ENCODE measurements at places on chromosomes 5 and 9.

GRCh38 chr5:172506251-172506650 is 51.9 kb upstream of the SH3PXD2B start:
- DNase-seq = no peak

DNA sequence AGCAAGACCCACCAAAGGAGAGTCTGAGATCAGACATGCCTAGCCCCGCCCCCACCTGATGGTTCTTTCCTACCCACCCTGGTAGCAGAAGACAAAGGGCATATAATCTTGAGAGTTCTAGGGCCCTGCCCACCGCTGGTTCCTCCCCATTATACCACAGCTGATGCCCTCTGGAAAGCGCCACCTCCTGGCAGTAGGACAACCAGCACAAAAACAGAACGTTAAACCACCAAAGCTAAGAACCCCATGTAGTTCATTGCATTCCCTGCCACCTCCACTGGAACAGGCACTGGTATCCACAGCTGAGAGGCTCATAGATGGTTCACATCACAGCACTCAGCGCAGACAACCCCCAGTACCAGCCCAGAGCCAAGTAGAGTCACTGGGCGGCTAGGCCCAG is 81.2 kb upstream of the TRPC7 start:
- no peak for DNase-seq

- DNase-seq = no peak
Observed at GRCh38 chr5:147892696-147893296, 13.5 kb downstream of the C5orf46 start.

DNA sequence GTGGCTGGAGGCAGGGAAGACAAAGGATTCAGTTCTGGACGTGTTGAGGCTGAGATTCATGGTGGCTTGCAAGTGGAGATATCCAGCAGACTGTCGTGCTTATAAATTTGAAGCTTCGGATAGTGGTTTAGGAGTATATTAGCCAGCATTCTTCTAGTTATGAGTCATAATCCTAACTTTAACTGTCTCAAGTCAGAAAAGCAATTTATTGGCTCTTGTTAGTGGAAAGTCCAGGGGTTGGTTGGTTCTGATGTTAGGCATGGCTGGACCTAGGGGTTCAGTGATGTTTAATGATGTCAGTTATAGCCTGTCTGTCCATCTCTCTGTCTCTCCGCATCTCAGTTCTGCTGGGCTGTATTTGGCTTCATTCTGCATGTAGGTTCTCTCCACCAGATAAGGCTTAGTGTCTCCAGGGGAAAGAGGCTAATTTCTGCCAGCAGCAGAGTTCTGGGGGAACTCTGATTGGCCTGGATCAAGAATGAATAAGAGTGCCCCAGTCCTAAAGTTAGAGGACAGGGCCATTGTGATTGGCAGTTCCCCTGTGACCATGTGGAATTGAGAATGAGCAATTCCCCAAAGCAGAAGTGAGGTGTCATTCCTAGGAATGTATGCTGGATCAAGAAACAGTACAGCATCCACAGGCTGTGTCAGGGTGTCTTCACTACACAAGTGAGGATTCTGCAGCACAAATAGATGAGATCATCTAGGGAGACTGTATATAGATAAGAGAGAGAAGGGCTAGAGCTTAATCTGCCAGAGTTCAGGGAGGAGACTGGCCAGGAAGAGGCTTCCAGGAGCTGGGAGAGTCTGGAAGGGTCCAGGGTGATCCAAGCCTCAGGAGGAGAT is 72.9 kb upstream of the SHB start:
- DNase-seq = no peak

DNA sequence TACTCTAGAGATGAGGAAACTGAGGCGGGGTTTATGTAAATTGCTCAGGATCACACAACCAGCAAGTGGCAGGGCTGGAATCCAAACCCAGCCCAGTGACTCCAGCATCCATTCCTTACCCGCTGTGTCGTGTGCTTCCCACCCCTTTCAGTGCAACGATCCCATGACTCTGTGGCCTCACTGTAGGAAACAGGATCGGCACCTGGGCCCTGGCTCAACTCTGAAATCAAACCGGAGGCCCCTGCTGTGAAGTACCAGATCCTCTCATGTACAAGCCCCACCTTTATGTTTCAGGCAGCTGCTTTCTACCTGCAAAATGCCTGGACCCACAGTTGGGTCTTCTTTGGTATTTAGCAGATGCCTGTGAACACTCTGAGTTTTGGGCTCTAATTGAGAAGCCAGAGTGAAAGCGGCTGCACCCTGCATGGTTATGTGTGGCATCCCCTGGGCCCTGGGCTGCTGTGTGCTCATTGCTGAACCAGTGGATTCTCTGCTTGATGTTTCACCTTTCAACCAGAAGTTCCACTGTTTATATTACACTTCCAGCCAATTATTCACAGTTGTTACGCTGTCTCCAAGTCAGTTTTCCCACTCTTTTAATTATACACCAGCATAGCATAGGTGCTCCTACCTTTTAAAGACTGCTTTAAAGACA is 36.7 kb downstream of the ABLIM3 start:
- DNase-seq = no peak

DNA sequence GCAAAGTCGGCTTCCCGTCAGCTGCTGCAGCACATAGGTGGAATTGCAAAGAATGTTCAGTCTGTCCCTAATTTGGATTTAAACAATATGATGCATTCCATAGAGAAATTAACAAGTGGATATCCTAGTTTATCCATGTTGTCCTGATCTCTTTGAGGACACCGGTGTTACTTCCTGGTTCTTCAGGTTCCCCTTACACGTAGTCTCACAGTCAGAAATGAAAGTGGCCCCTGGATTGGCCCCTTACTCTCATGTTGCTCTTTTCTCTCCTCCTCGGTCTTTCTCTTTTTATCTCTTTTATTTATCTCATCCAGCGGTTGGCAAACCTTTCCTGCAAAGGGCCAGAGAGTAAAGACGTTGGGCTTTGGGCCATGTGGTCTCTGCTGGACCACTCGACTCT is 265.1 kb downstream of the GAS1 start:
- DNase-seq = no peak

DNA sequence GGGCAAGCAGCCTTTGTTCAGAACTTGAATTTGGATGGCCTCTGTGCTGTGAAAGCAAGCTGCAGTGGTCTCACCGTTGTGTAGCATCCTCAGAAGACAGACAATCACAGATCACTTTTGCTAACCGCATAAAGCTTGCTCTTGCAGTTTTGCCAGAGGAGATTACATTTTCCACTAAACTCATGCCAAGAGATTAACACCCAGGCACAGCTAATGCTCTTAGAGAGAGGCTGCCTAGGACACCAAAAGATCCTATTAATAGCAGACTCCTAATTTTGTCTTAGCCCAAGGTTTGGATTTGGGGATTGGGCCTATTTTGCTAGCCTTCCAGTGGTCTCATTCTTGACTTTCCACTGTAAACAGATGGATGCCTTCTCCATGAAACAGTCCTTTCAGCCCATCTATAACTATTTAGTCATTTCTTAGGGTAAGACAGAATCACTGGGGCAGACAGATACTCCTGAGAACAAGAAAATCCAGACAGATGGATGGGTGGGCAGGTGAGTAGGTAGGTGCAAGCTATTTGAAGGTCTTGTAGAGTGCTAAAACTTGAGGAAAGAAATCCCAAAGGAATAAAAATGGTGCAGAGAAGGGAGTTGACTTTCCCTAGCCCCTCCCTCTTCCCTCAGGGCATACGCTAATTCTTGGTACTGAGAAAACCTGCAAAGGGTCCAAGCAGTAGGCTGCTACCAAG is 506.2 kb downstream of the SPOCK1 start:
- DNase-seq = no peak

GRCh38 chr9:78805771-78806170 is 508.8 kb downstream of the PSAT1 start:
- no peak for DNase-seq

GRCh38 chr9:38006163-38006562 is 62.9 kb downstream of the SHB start:
- DNase-seq = peak; percentile 62

DNA sequence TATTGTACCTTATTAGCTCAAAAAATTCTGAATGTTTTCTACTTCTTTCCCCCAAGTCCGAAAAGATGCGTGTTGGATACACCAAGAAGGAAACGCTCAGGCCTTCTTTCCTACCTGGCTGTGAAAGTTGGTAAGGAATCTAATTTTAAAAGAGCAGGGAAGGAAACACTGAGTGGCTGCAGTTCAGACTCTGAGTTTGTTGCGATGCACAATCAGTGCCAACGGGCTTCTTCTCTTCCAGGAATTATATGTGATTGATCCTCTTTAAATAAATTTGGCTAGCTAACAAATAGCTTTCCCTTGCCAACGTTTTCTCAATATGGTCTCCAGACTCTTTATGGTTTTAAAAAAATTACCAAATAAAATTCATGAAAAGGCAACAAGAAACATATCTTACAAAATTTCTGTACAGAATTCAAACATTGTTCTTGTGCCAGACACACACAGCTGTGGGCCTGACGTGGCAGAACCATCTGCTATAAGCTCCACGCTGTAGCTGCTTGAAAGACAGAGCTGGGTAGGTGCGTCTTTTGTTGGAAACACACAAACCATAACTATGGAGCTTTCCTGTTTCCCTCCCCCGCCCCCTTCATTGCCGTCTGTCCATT is 493.1 kb downstream of the ZNF608 start:
- peak; percentile 12 for DNase-seq

DNA sequence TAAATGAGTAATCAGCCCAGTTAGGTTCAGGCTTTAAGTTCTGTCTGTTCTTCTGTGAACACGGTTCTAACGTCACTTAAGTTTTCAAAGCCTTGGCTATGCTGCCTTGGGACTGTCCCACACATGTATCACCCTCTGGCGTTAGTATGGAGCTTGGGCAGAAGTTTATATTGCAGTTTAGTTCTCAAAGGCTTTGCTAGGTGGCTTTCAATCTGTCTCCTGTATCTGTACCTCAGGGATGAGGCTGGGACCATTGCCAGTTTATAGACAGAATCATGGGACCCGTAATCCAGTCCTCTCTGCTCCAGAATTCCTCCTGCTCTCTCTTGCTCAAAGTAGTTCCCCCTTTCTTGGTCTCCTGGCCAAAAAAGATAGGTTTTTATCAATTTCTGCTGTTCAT is 12.1 kb downstream of the C9orf40 start:
- no peak for DNase-seq

- DNase-seq = no peak
Observed at GRCh38 chr5:11584017-11584416, 320.2 kb downstream of the CTNND2 start.

DNA sequence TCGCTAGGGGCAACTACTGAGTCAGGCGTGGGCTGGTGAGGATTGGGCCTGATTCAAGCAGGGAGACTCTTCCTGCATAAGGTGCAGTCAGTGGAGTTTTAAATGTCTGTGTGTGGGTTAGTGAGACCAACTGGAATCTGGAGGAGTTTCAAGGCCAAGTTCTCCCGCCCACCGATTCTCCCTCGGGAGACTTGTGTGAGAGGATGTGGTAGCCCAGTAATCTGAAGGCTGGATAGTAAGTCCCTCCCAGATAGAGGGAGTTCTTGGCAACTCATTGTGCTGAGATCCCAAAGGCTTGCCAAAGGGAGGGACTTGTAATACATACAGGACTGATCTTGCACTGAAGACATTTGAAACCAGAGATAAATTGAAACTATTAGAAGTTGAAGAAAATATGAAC is 51.8 kb downstream of the WDR36 start:
- DNase-seq = no peak

- no peak for DNase-seq
Observed at GRCh38 chr5:150075806-150076205, 10.5 kb downstream of the CSF1R start.

- DNase-seq = no peak
Observed at GRCh38 chr5:148734518-148734917, 80.2 kb upstream of the HTR4 start.

DNA sequence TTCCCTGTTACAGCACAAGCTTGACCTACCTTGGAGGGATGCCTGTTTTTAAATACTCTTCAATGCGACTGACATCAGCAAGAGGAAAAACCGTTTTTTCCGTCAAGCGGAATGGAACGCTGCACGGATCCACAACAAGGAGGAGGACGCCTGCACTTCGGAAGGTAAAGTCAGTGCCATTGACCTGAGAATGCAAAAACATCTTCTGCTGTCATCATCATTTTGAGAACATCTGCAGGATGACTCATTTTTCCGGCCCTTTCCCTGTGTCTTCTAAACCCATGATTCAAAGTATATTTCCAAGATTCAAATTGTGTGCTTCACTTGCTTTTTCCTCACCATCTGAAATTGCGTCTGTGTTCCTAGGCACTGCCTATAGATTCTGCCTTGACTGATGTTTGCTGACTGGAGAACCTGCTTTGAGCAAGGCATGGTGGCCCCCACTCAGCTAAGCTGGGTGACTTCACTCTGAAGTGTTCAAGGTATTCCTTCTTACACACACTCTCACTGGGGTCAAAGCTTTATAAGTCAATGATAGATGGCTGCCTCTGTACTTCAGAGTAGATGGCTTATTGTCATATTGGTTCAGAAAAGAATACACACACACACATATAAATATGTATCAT is 78.1 kb downstream of the CEMIP2 start:
- no peak for DNase-seq

DNA sequence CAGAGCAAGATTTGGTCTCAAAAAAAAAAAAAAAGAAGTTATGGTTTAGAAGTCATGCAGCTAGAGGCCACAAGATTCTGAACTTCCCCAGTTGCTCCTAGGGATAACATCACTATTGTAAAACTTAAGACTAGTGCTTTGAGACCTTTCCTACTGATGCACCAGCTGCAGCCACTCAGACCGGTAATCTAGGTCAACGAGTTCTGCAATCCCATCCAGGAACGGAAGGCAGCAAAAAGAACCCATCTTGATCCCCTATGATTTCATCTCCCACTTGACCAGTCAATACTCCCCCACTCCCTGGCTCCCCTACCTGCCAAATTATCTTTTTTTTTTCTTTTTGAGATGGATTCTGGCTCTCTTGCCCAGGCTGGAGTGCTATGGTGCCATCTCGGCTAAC is 46.9 kb upstream of the TTC39B start:
- DNase-seq = no peak

- DNase-seq = no peak
Observed at GRCh38 chr9:104091116-104091515, 3.0 kb upstream of the SMC2 start.

- DNase-seq = no peak
Observed at GRCh38 chr5:172463031-172463430, 8.7 kb upstream of the SH3PXD2B start.

- DNase-seq = no peak
Observed at GRCh38 chr9:115155037-115155436, 37.1 kb upstream of the TNC start.

DNA sequence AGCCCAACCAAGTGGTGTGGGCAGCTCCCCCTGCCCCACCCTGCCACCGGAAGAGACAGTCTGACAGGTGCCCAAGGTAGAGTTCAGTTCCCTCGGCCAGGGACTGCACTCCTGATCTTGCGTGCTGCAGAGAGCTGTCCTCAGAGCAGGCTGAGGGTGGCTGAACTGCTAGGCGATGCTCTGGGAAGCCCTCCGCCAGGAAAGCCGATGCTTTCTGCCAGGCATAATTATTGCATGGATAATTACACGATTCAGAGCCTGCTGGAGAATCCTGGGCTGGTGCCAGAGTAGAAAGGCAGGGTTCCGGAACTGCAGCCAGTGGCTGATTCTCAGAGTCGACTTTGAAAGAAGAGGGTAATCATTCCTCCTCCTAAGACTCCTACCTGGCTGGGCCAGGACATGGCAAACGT is 19.3 kb downstream of the KCNIP1 start:
- DNase-seq = peak; percentile 19

Data from caudate nucleus (tissue), 63 donors.